SK-N-SH treated with all-trans-retinoic acid at 6 μM for 48 hours (cell line): ENCODE measurements at places on chromosomes 6 and 20.

DNA sequence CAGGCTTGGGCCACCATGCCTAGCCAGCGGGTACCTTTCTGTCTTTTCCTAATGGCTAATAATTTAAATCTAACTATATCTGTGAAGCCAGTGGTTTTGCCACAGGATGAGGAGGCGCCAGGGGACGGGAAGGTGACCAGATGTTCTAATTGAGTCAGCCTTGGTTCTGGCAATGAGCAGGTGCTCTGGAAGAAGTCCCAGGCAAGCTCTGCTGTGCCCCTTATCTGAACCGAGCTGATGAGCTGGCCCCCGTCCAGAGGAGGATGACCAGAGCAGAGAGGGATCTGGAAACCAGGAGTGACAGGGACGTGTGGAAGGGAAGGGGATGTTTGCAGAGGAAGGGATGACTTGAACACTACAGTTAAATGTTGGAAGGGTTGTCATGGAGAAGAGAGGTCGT, 46.7 kb downstream of the SLC35D3 start:
- ATAC-seq, result peak; percentile 50; the same call in 1 of the 3 replicates

DNA sequence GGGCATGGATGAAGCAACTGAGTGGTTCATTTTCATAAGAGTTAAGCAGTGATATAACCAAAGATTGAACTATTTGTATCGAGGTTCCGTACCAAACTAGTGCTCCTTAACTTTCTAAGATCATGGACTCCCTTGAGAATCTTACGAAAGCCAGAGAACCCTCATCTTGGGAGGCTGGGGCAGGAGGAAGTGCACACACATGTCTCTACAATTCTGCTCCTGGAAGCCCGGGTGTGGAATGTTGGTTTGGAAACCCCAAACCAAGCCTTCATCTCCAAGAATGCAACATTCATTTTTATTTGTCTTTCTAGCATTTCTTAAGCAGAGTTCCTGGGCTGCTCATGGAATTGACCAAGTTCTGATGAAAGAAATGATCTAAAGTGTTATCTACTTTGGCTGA, 250.5 kb upstream of the PRND start:
- ATAC-seq, result no peak

DNA sequence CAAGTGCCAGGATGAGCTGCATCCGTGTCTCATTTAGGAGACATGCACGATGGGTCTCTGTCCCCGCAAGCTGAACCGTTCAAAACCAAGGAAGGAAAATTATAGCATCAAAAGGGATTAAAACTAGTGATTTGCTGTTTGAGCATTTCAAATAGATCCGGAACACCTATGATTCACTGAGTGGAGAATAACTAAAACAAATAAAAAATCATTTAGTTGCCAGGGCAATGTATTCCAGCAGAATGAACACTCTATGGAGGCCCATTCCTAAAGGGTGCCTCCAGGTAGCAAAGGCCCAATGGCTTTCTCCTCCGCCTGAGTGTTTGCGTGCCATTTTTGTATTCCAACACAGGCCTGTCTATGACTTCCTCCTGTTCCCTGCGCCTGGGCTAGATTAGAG, 354.8 kb downstream of the ZFAND3 start:
- ATAC-seq, result no peak

- ATAC-seq, result no peak
Observed at GRCh38 chr6:11279284-11279689, 46.8 kb upstream of the NEDD9 start.

- ATAC-seq, result no peak
Observed at GRCh38 chr6:4262526-4262925, 127.2 kb upstream of the ECI2 start.

DNA sequence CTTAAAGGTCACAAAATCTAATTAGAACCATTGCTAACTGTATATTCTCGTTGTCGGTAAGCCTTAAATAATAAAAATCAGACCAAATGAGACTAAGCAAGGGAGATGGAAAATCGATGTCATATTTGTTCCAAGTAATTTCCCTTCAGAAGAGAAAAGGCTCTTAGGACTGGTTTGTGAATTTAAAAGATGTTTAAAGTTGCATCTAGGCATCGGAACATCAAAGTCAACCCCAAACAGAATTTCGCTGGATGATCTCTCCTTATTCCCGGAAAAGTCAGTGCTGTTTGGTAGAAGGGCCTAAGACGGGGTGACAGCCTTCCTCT, 63.8 kb downstream of the NPEPL1 start:
- ATAC-seq, result no peak
